HCT116 (cell line): ENCODE measurements at places on chromosomes 1 and 21.

DNA sequence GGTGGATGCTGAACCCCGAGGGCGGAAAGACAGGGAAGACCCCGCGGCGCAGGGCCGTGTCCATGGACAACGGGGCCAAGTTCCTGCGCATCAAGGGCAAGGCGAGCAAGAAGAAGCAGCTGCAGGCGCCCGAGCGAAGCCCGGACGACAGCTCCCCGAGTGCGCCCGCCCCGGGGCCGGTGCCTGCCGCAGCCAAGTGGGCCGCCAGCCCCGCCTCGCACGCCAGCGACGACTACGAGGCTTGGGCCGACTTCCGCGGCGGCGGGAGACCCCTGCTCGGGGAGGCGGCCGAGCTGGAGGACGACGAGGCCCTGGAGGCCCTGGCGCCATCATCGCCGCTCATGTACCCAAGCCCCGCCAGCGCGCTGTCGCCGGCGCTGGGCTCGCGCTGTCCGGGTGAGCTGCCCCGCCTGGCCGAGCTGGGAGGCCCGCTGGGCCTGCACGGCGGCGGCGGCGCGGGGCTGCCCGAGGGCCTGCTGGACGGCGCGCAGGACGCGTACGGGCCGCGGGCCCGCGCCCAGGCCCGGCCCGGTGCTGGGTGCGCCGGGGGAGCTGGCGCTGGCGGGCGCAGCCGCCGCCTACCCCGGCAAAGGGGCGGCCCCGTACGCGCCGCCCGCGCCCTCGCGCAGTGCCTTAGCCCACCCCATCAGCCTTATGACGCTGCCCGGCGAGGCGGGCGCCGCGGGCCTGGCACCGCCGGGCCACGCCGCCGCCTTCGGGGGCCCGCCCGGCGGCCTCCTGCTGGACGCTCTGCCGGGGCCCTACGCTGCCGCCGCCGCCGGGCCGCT is 20.7 kb downstream of the FOXO6 start:
- peak; percentile 42 for DNase-seq
- H3K36me3 ChIP-seq, result no peaks in the 10 kb centered on the region
- H3K27me3 ChIP-seq, result 0 out of 2 replicates have a peak, but pooled peaks cover 3% of the 10 kb centered on the region
- H3K4me1 ChIP-seq, result peaks cover 10% of the 10 kb centered on the region; the same call in 1 of the 2 replicates

DNA sequence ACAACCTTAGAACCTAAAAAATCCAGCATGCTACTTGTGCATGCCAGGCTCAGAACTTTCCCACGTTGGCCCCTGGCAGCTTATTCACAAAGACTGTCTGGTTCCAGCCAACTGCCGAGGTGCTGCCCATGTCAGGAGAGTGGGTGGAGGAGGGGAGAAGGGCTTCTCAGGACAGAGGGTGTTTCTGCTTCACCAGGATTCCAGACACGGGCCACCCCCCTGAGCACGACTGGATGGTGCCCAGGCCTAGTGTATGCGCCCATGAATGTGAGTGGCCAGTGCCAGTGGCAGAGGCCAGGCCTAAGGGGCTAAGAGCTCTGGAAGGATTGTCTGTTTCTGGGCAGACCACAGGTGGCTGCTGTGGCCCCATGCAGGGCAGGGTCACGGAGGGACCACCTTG is 148.2 kb upstream of the COL6A1 start:
- no peak overlapping the region for H3K27ac ChIP-seq
- no peak for DNase-seq
- no peaks in the 10 kb centered on the region; the same call in 1 of the 2 replicates for H3K4me1 ChIP-seq
- no peaks in the 10 kb centered on the region for H3K36me3 ChIP-seq

GRCh38 chr1:221910222-221910621 is 168.3 kb upstream of the DUSP10 start:
- H3K27me3 ChIP-seq, result no peaks in the 10 kb centered on the region
- H3K27ac ChIP-seq, result no peak overlapping the region
- no peak overlapping the region for H3K4me3 ChIP-seq
- no peaks in the 10 kb centered on the region for H3K36me3 ChIP-seq
- H3K4me1 ChIP-seq, result no peaks in the 10 kb centered on the region

GRCh38 chr1:66373157-66373591 is 160.8 kb upstream of the SGIP1 start:
- no peak overlapping the region for H3K4me3 ChIP-seq
- peaks cover 57% of the 10 kb centered on the region for H3K36me3 ChIP-seq
- H3K27ac ChIP-seq, result no peak overlapping the region
- no peak for DNase-seq

DNA sequence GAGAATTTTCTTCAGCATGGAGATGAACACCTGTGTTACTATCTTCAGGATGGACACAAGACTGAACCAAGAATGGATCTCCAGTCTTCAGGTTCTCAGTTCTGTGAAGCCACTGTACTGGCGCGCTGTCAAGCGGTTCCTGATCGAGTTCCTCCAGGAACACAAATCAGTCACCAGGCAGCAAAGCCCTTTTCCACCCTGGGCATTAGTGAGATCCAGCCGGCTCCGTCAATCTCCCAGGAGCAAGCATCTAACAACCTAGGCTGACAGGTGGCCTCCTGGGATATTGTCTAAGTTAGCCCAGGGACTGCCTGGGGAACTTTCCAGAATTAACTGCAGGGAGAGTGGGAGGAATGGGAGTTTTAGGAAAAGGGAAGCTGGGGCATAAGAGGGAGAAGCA is 9.7 kb upstream of the IGFN1 start:
- DNase-seq, result no peak
- H3K27me3 ChIP-seq, result peaks cover 10% of the 10 kb centered on the region; the same call in 1 of the 2 replicates
- peaks cover 4% of the 10 kb centered on the region; the same call in 1 of the 2 replicates for H3K4me1 ChIP-seq
- no peak overlapping the region for H3K27ac ChIP-seq

GRCh38 chr21:34367320-34367935 is 3.6 kb downstream of the KCNE2 start:
- H3K27ac ChIP-seq, result no peak overlapping the region
- no peak overlapping the region for H3K4me3 ChIP-seq
- no peaks in the 10 kb centered on the region for H3K36me3 ChIP-seq
- no peaks in the 10 kb centered on the region for H3K27me3 ChIP-seq
- DNase-seq, result peak; percentile 54

- no peaks in the 10 kb centered on the region for H3K4me1 ChIP-seq
- no peaks in the 10 kb centered on the region for H3K27me3 ChIP-seq
- H3K36me3 ChIP-seq, result no peaks in the 10 kb centered on the region
- H3K27ac ChIP-seq, result no peak overlapping the region
- no peak for DNase-seq
- no peak overlapping the region for H3K4me3 ChIP-seq
Measured at GRCh38 chr1:17684810-17685209, 70.3 kb upstream of the ACTL8 start.

- H3K27me3 ChIP-seq, result no peaks in the 10 kb centered on the region
- H3K4me1 ChIP-seq, result no peaks in the 10 kb centered on the region
- DNase-seq, result no peak
- H3K4me3 ChIP-seq, result no peak overlapping the region
Measured at GRCh38 chr1:143699731-143700130, 272.1 kb downstream of the FAM72C start.

DNA sequence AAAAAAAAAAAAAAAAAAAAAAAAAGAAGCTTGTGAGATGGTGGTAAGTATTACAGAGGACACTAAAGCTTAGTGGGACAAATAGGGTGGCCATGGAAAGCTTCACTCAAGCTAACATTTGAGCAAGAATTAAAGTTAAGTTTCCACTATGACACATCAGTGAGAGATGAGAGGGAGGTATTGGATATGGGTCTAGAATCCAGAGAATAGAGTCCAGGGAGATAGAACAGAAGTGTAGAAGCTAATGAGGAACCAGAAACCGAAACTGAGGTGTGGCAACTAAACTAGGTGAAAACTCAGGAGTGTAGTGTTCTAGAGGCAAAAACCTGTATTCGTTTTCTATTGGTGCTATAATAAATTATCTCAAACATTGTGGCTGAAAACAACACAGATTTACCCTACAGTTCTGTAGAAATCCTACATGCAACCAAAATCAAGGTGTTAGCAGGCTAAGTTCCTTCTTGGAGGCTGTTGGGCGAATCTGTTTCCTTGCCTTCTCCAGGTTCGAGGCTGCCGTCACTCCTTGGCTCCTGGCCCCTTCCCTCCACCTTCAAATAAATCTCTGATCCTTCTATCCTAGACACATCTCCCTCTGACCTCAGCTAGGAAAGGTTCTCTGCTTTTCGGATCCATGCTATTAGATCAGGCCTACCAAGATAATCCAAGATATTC is 36.2 kb downstream of the PTP4A2 start:
- DNase-seq, result no peak
- H3K27ac ChIP-seq, result no peak overlapping the region
- H3K4me1 ChIP-seq, result no peaks in the 10 kb centered on the region
- no peaks in the 10 kb centered on the region for H3K36me3 ChIP-seq
- H3K4me3 ChIP-seq, result no peak overlapping the region

- no peak overlapping the region for H3K27ac ChIP-seq
- H3K36me3 ChIP-seq, result no peaks in the 10 kb centered on the region
- H3K27me3 ChIP-seq, result 0 out of 2 replicates have a peak, but pooled peaks cover 3% of the 10 kb centered on the region
- no peak overlapping the region for H3K4me3 ChIP-seq
Measured at GRCh38 chr1:159091607-159092031, 15.1 kb upstream of the AIM2 start.
